Activated CD8-positive, alpha-beta memory T cell treated with anti-CD3 and anti-CD28 coated beads, Interleukin-2, amount 10 ng/mL, durations not matched to agents 7 days and 5 days (primary cell): ENCODE measurements at places on chromosomes 6 and 20. TPM values are rescaled to one million over a fixed set of nuclear protein-coding genes. Genes with fewer than 3 reads are reported as not detected.
A peak's percentile ranks its signal among the peaks of the same experiment; 100 is the strongest.

DNA sequence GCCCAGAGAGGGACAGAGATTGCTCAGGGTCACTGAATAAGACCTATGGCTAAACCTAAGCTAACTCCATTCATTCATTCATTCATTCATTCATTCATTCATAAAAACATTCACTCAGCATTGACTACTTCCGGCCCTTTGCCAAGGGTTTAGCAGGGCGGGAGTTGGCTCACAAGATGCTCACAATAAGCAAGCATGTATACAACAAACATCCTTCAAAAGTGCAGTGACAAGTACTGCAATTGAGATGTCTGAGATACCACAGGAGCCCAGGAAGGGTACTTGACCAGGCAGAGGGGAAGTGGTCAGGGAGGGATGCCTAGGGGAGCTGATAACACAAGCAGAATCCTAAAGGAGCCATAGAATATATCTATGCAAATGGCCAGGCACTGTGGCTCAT lies 18.2 kb upstream of the KIAA1755 start:
- H3K27ac ChIP-seq = no peak overlapping the region
- H3K27me3 ChIP-seq = peaks cover 4% of the 10 kb centered on the region
- no peak for DNase-seq
- H3K4me1 ChIP-seq = peaks cover 5% of the 10 kb centered on the region
- H3K36me3 ChIP-seq = no peaks in the 10 kb centered on the region
- H3K4me3 ChIP-seq = no peak overlapping the region

DNA sequence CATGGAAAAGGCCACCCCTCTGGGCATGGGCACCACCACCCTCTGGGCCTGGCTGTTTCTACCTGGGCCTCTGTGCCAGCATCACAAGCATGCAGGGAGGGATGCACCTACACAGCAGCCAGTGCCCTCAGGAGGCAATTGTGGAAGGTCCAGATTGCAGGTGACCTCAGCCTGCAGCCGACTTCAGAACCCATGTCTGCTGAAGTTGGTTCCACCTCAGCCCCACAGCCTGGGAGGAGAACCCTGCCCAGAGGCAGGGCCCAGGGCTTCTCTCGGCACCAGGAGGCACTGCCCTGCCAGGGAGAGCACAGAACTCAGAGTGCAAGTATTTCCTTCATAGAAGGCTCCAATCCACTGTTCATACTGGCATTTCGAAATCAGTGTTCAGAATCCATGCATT lies 149.8 kb downstream of the TTLL2 start:
- DNase-seq = peak; percentile 31
- H3K4me3 ChIP-seq = no peak overlapping the region
- no peaks in the 10 kb centered on the region for H3K4me1 ChIP-seq
- H3K27me3 ChIP-seq = peaks cover 3% of the 10 kb centered on the region
- H3K36me3 ChIP-seq = no peaks in the 10 kb centered on the region
- H3K27ac ChIP-seq = no peak overlapping the region

DNA sequence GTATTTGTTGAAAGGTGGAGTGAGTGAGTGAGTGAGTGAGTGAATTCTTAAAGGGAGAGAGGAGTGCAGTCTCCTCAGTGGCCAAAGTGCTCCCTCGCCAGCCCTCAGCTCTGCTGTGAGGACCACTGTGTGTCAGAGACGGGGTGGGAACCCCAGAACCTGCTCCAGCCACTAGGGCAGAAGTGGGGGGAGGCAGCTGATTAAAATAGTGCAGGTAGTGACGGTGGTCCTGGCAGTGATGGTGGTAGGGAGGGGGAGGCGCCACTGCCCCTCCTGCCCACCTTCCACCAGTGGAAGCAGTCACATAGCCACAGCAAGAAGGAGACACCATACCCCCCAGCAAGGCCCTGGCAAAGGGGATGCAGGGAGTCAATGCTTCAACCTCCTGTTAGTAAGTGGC lies 133.5 kb downstream of the PHACTR3 start:
- no peaks in the 10 kb centered on the region for H3K27me3 ChIP-seq
- H3K4me3 ChIP-seq = no peak overlapping the region
- H3K27ac ChIP-seq = no peak overlapping the region
- DNase-seq = no peak
- H3K4me1 ChIP-seq = no peaks in the 10 kb centered on the region

GRCh38 chr6:76771059-76771634 lies 692.1 kb downstream of the HTR1B start:
- DNase-seq = no peak
- no peak overlapping the region for H3K4me3 ChIP-seq
- H3K27me3 ChIP-seq = no peaks in the 10 kb centered on the region

- no peak for DNase-seq
- H3K27me3 ChIP-seq = peaks cover 4% of the 10 kb centered on the region
- no peaks in the 10 kb centered on the region for H3K36me3 ChIP-seq
- H3K4me1 ChIP-seq = peaks cover 2% of the 10 kb centered on the region
- H3K27ac ChIP-seq = no peak overlapping the region
Observed at GRCh38 chr20:63774306-63774705, 34.7 kb downstream of the SLC2A4RG start.

- peaks cover 27% of the 10 kb centered on the region for H3K27me3 ChIP-seq
- no peak for DNase-seq
- no peak overlapping the region for H3K27ac ChIP-seq
- H3K36me3 ChIP-seq = no peaks in the 10 kb centered on the region
- no peak overlapping the region for H3K4me3 ChIP-seq
Observed at GRCh38 chr20:37681384-37682112, 12.3 kb upstream of the CTNNBL1 start.

- DNase-seq = peak; percentile 94
- peaks cover 13% of the 10 kb centered on the region for H3K27me3 ChIP-seq
- peak overlapping the region; percentile 99 for H3K4me3 ChIP-seq
- peaks cover 46% of the 10 kb centered on the region for H3K4me1 ChIP-seq
Observed at GRCh38 chr6:26123675-26123946, 36.4 kb downstream of the HFE start.

- H3K27me3 ChIP-seq = peaks cover 77% of the 10 kb centered on the region
- DNase-seq = no peak
- H3K4me3 ChIP-seq = no peak overlapping the region
- no peak overlapping the region for H3K27ac ChIP-seq
- peaks cover 12% of the 10 kb centered on the region for H3K4me1 ChIP-seq
- no peaks in the 10 kb centered on the region for H3K36me3 ChIP-seq
Observed at GRCh38 chr20:20368418-20369249, 730 bp downstream of the INSM1 start.

GRCh38 chr20:5657190-5657875 lies 92.9 kb upstream of the SHLD1 start:
- peaks cover 11% of the 10 kb centered on the region for H3K4me1 ChIP-seq
- H3K4me3 ChIP-seq = no peak overlapping the region
- DNase-seq = no peak
- H3K27ac ChIP-seq = no peak overlapping the region
- H3K27me3 ChIP-seq = no peaks in the 10 kb centered on the region

- DNase-seq = peak; percentile 81
- H3K4me1 ChIP-seq = peaks cover 14% of the 10 kb centered on the region
- H3K4me3 ChIP-seq = peak overlapping the region; percentile 38
- peaks cover 2% of the 10 kb centered on the region for H3K36me3 ChIP-seq
Observed at GRCh38 chr20:63552481-63553249, 1.3 kb upstream of the FNDC11 start.

GRCh38 chr6:38212579-38212978 lies 393.1 kb downstream of the ZFAND3 start:
- no peak overlapping the region for H3K27ac ChIP-seq
- no peaks in the 10 kb centered on the region for H3K36me3 ChIP-seq
- no peaks in the 10 kb centered on the region for H3K27me3 ChIP-seq
- DNase-seq = no peak
- no peak overlapping the region for H3K4me3 ChIP-seq
- H3K4me1 ChIP-seq = peaks cover 14% of the 10 kb centered on the region

- no peaks in the 10 kb centered on the region for H3K27me3 ChIP-seq
- no peaks in the 10 kb centered on the region for H3K36me3 ChIP-seq
- H3K4me3 ChIP-seq = no peak overlapping the region
- peaks cover 3% of the 10 kb centered on the region for H3K4me1 ChIP-seq
Observed at GRCh38 chr20:8254911-8255582, 123.0 kb downstream of the PLCB1 start.

GRCh38 chr20:22576273-22576672 lies 8.1 kb downstream of the FOXA2 start:
- no peak overlapping the region for H3K27ac ChIP-seq
- no peak overlapping the region for H3K4me3 ChIP-seq
- H3K4me1 ChIP-seq = no peaks in the 10 kb centered on the region
- H3K36me3 ChIP-seq = peaks cover 7% of the 10 kb centered on the region
- peaks cover 82% of the 10 kb centered on the region for H3K27me3 ChIP-seq

DNA sequence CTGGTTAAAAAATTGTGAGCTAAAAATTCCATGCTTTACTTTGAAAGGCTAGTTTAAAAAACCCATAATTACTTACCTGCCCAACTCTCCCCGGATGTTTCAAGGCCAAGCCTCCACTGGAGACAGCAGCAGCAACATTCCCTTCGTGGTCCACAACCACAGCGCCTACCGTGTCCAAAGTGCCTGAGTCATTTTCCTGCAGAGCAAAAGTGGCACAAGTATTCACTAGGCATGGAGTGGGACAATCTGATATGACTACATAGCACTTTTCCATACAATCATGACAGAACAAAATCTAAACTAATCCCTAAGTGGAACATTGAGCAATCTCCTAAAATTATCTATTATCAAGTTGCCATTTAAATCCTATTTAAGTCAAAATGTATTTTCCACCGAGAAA lies 104.8 kb downstream of the TASP1 start:
- no peaks in the 10 kb centered on the region for H3K4me1 ChIP-seq
- H3K27ac ChIP-seq = no peak overlapping the region
- DNase-seq = no peak
- H3K36me3 ChIP-seq = no peaks in the 10 kb centered on the region

Gene SLC22A16
- total RNA-seq = not detected

Gene STX11
- total RNA-seq = 29.0 TPM

Gene C6orf52
- total RNA-seq = 2.5 TPM

Gene JAG1
- 0.15 TPM for total RNA-seq

Gene RPP40
- 4.6 TPM for total RNA-seq

Gene AK9
- total RNA-seq = 4.4 TPM

Gene EDN1
- not detected for total RNA-seq
